ENCODE measurements at places on chromosomes 12 and 14.

GRCh38 chr14:68140806-68141205 lies 321.2 kb downstream of the RAD51B start:
- no peak for DNase-seq

GRCh38 chr12:96375170-96375569 lies 25.1 kb downstream of the CDK17 start:
- DNase-seq = no peak

- DNase-seq = peak; percentile 76
These were observed 4.5 kb upstream of the HCAR3 start for GRCh38 chr12:122721057-122721545.

- no peak for DNase-seq
These were observed 557.3 kb upstream of the MIS18BP1 start for GRCh38 chr14:45810152-45810872.

DNA sequence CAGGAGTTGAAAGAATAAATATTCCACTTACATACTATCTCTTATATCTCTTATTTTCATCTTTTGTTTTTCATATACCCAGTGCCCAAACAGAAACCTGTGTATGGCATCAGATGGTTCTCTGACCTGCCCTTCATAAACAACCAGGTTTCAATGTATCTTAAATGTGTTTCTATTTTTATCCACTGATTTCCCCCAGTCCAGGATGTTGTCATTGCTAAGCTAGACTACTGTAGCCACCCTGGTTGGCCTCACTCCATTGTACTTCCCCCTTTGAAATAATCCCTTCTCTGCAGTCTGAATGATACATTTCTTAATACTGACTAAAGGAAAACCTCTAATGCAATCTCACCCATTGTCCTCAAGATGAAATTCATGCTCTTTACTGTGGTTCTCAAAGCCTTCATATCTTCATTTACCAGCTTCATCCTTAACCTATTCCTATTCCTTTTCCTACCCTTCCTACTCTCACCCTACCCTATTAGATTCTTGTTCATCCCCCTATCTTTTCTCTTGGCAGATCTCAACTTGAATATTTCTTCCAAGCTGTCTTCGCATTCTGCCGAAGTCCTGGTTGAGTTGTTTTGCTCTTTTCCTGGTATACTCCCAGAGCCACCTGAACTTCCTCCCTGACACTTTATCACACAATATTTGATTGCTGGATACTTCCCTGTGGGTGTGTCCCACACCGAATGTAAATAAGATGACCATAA lies 312.4 kb downstream of the FOXG1 start:
- no peak for DNase-seq

GRCh38 chr12:41962171-41962572 lies 182.5 kb downstream of the GXYLT1 start:
- DNase-seq = no peak

DNA sequence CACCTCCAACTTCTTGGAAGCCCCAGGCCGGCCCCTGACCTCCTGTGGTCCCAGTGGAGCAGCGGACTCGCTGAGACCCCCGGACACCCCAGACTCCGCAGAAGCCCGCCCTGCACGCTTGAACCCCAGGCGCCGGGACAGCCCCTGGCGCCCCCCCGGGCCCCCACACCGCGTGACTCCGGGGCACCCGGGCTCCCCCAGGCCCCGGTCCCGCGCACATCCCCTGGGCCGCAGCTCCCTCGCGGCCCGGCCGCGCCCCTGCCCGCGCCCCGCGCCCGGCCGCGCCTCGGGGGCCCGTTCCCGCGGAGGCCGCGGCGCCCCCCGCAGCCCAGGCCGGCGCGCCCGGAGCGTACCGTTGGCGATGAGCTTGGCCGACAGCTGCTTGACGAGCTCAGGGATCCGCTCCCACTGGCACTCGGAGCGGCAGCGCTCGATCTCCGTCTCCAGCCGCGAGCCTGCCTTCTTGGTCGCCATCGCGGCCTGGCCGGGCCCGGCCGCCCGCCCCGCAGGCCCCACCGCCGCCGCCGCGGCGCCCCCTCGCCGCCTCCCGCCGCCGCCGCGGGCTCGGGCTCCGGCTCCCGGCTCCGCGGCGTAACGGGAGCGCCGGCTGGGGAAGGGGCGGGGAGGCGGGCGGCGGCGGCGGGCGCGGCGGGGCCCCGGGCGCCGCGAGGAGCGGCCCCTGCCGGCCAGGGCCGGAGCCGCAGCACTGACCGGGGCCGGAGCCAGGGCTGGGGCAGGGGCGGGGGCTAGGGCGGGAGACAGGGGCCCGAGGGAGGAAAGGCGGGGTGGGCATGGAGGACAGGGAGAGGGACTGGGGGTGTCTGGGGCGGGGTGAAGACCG lies at the start of gene TTC7B:
Gene TTC7B (minus strand): TSS at position 609 of the 841 bp plus-strand sequence. CDS start 135 bp downstream, at position 474.
- peak; percentile 42 for DNase-seq

DNA sequence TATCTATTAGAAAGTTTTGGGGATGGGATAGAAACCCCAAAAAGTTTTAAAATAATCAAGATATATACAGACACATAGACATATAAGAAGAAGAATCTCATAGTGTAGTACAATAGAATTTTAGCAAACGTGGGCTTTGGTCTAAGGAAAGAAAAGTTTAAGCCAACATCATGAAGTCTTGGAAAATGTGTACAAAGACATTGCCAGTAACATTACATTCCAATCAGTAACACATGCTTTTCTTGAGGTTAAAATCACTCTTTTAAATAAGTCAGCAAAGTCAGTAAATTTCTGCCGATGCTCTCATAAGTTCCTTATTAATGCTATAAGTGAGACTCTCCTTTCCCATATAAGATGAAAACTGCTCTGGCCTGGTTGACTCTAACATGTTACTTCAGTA lies 201.1 kb upstream of the LRIG3 start:
- no peak for DNase-seq

DNA sequence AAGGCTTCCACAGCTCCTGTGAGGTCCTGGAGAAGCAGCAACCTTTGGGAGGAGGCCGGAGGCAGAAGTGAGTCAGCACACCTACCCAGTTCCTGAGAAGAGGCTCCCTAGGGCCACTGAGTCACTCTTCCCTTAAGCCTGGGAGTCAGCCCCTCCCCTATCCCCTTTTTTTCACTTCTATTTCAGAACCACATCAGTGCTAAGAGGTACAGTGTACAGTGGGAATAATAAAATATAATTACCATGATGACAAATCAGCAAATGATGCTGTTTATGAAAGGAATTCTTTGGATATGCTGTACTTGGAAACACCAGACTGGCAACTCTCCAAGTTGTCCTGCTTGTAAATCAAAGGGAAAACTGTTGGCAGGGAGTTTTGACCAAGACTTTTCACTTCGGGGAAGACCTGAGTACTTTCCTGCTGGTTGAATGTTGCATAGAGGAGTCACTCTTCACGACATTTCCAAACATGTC lies 7.8 kb upstream of the TBPL2 start:
- DNase-seq = peak; percentile 46

GRCh38 chr14:31880935-31881334 lies 196.2 kb upstream of the ARHGAP5 start:
- no peak for DNase-seq

DNA sequence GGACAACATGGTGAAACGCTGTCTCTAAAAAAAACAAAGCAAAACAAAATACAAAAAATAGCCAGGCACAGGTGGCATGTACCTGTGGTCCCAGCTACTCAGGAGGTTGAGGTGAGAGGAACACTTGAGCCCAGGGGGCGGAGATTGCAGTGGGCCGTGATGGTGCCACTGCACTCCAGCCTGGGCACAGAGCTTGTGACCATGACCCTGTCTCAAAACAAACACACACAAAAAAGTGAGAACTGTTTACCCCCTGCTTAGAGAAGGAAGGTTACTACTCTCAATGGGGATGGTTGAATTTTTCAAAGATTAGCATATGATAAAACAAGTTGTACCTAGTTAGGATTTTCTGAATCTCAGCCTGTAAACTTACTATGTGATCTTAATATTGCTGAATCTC lies 68.0 kb downstream of the ZFP36L1 start:
- no peak for DNase-seq

GRCh38 chr12:98955284-98955683 lies 310.2 kb downstream of the APAF1 start:
- DNase-seq = peak; percentile 34

GRCh38 chr12:129193263-129193871 lies 340.1 kb downstream of the GLT1D1 start:
- peak; percentile 37 for DNase-seq

- no peak for DNase-seq
These were observed 1.7 kb downstream of the TUBA1A start for GRCh38 chr12:49187184-49187583.

DNA sequence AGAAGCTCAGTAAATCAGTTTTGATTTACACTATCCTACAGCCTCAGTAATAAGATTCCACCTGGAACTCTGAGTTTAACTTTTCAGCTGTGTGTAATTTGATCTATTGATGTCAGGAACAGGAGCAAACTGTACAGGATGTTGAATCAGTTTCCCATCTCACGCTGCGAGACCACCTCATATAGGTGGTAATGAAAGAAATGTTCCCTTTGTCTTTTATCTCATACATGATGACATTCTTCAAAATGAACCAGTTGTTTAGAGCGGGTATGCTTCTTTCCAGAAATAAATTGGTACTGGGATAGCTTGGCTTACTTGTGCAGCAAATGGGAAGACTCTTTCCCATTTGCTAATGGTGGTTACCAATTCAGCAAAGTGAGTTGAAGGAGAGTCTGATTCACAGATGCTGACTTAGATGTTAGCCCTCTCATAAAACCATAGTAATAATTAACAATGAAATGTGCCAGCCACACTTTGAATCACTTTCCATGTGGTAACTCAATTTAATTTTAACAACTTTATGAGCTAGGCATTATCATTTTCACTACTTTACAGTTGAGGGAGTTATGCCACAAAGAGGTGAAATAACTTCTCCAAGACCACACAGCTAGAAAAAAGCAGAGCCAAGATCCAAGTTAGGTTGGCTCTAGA lies 251.5 kb downstream of the PAWR start:
- no peak for DNase-seq

GRCh38 chr12:2076728-2077127 lies 23.9 kb downstream of the CACNA1C start:
- no peak for DNase-seq
